Stimulated activated CD4-positive, alpha-beta T cell treated with anti-CD3 and anti-CD28 coated beads, Interleukin-2, amount 100 ng/mL, for 24 hours (primary cell): ENCODE measurements at places on chromosomes 3 and 15.

GRCh38 chr3:53043738-53044137 lies 2.1 kb downstream of the SFMBT1 start:
- DNase-seq, result no peak

- DNase-seq, result no peak
These were observed 818.8 kb upstream of the LMCD1 start for GRCh38 chr3:7682822-7683229.

- DNase-seq, result peak; percentile 75
These were observed 8.7 kb upstream of the CAMK1 start for GRCh38 chr3:9778143-9779074.

DNA sequence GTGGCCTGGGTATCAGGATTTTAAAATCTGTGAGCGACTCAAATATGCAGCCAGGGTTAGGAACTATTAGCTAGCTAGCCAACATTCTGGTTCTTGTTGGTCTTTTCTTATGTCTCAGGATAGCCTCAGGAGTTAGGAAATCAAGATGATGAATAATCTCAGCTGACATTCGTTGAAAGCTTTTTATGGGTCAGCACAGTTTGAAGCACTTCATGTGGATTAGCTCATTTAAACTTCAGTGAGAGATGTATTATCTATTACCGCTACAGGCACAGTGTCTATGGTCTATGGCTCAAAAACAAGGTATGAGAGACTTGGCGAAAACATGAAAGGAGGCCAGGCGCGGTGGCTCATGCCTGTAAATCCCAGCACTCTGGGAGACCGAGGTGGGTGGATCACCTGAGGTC lies 187.5 kb upstream of the THRB start:
- DNase-seq, result no peak

DNA sequence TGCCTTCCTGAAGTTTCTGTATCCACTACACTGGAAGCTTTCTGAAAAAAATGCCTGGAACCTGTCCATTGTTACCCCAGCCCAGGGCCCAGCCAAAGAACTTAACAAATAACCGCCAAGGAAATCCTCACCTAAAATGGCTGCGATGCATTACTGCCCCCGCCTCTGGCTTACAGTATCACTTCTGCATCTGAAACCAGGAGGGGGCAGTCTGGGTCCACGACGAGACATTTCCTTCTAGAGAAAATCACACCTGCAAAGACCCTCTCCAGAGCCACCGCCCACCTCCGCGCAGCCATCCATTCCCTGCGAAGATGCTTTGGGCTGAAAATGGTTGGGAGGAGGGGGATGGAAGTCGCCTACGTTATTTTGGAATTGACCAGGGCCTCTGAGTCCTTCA lies 22.4 kb upstream of the CELF6 start:
- DNase-seq, result peak; percentile 27

DNA sequence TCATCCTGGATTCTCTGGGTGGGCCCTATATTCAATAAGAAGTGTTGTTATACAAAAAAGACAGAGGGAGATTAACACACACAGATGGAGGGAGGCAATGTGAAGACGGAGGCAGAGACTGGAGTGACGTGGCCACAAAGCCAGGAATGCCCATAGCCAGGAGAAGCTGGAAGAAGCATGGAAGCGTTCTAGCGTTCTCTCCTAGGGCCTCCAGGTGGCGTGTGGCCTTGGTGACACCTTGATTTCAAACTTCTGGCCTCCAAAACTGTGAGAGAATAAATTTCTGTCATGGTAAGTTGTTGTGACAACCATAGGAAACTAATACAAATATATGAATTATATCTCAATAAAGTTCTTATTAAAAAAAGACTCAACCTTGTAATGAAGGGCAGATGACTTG lies 21.3 kb downstream of the THBS1 start:
- no peak for DNase-seq

DNA sequence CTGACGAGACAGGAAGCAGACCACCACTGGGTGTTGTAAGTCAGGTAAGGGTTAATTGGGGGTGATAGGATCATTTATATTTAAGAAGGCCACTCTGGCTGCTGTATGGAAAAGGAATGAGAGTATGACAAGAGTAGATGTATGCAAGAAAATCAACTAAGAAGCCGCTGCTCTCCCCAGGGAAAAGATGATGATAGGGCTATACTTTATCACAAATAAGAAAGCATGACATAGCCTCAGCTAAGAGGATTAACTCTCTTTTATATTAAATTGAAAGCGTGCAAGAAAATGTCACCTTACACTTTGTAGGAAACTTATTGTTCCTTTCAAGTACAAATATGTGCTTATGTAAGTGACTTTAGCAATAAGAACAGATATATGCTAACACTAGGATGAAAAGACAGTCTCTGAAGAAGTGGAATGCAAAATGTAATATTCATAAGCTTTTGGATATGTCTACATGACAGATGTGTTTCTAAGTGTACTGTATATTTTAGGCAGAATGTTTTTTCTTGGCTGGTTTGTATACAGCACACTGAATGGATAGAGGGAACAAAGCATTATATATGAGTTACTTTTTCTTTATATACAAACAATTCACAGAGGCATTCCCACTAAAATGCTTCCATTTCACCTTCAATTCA lies 8.7 kb upstream of the NDUFB4 start:
- no peak for DNase-seq

DNA sequence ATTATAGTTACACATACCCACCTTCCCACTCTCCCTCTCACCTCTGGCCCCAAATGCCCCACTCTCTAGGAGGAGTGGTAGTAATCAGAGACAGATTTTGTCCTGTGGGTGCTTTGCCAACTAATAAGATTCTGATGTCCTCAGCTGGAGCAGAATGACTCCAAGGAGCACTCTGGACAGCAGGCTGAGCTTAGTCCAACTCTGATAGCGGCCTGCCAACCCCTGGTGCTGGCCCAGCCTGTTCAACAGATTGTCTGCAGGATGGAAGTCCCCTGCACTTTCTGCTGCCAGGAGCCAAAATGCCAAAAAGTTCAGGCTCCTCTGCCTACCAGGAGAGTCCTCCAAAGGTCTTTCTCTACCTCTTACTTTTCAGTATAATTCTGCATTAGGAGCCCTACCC lies 160.5 kb upstream of the UMPS start:
- no peak for DNase-seq

DNA sequence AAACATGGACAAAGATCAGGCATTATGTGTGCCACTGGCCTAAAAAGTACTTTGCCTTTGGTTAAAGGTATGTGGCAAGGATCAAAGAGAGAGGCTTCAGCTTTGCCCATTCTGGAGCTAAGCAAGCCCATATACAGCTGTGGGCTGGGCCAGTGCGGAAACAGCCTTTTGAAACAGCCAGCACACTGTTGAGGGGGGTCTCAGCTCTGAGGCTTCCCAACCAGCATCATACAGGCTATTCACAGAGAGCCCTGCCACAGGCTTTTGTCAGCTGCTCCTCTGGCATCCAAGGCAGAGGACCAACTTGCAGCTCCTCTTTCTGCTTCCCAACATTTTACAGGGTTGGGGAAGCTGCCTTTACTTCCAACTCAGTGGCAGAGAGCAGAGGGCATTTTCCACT lies 63.2 kb upstream of the FOXB1 start:
- DNase-seq, result no peak

DNA sequence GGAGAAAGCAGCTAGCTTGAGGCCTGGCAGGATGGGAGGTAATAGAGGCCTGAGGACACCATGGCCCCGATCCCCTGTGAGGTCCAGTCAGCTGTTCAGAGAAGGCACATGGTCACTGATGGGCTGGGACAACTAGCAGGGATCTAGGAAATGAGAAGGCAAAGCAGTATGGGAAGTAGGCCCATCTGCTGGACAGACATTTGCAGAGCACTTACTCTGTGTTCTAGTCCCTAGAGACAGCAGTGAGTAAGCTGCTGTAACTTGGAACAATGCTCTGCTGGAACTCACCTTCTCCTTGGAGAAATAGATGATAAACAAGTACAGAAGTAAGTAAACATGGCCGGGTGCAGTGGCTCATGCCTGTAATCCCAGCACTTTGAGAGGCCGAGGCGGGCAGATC lies 7.1 kb downstream of the ECE2 start:
- DNase-seq, result no peak

DNA sequence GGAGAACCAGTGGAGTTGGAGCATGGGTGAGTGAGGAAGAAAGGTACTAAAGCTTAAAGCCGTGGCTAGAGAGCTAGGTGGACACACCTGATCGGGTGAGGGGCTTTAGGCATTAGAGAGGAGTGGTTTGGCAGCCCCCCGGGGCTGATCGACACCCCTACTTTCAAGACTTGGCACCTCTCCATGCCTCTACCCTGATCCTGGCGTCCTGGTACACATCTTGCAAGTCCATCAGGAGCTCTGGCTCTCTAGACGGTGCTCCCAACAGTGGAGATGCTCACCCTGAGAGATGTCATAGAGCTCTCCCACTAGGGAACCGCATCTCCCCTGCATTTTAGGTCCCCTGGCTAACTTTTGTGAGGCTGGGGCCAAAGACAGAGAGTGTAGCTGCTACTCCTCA lies 98.1 kb downstream of the XXYLT1 start:
- DNase-seq, result no peak

GRCh38 chr3:59675495-59675894 lies 625.7 kb upstream of the CFAP20DC start:
- DNase-seq, result no peak

GRCh38 chr15:44145495-44145894 lies 49.6 kb downstream of the FRMD5 start:
- DNase-seq, result no peak

DNA sequence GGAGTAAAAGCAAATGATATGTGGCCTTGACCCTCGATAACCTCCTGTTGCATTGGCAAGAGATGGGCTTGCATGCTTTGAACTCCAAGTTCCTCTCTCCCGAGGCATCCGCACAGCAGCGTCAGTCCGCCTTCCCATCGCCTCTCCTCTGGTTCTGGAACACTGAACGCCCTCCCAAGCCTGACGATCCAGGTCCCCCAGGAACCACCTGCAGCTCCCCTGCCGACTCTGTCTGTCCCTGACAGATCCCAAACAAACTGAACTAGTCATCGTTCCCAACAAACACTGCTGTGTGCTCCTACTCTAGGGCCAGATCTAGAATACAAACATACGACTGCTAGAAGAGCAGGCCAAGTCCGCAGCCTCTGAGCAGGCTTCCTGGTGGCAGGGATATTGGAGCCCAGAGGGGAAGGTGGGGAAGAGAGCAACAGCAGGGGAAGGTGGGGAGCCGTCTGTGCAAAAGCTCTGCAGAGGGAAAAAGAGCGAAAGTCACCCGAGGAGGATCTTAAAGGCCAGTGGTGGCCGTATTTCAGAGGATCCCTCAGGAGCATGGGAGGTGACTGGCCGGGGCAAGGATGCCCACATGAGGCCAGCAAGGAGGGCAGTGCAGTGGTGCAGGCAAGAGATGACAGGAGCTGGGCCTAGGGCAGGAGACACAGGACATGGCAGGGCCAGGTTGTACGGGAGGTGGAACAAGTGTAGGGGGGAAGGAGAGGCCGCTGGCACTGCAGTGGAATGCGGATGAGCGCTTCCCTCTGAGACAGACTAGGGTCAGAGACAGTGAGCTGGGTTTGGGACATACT lies 50.8 kb downstream of the PCSK6 start:
- DNase-seq, result no peak

DNA sequence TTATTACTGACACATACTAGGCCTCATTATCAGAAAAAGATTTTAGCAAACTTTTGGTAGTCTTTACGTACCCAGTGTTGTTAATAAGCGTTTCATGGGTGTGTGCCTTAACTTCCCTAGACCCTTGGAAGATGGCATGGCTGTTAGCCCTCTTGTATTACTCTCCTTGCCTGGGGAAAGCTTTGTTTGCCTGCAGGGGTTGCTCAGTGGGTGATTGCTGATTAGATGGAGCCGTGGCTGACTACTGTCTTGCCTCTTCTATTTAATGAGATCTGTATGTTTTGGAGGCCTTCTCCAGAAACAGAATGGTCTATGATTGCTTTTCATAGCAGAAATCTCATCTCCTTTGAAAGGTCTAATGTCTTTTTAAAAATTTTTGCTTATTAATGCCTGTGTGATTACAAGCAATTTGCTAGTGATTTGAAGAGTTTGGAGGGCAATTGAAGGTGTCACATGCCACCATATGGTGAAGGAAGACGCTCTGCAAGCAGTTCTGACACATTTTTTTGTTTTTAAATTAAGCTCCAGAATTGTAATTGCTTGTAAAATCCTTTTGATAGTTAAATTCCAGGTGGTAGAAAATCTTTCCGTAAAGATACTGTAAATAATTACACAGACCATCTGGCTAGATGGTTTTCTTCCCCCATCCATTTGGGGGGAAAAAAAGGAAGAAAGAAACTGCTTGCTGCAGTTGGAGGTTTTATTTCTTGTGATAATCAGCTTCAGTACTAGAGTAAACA lies 11.4 kb upstream of the C3orf20 start:
- DNase-seq, result no peak

DNA sequence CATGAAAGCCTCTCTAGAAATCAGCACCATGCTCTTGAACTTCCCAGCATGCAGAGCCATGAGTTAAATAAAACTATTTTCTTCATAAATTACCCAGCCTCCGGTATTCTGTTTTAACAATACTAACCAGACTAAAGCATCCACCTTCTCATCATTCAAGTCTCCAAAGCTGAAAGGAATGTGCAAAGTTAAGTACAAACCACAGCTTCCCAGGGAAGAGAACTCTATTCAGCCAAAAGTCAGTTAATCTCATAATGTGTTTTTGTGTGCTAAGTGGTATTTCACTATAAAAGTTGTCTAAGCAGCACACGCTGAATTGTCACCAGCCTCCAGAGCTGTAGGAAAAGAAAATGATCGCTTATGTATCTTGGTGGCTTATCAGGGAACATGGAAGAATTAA lies 135.5 kb upstream of the KCNH8 start:
- DNase-seq, result no peak

- no peak for DNase-seq
These were observed 35.7 kb upstream of the BHLHE40 start for GRCh38 chr3:4943549-4943948.

GRCh38 chr3:127789990-127790881 lies 32.1 kb downstream of the MGLL start:
- DNase-seq, result no peak

GRCh38 chr3:128489927-128490649 lies 2.9 kb downstream of the GATA2 start:
- no peak for DNase-seq

DNA sequence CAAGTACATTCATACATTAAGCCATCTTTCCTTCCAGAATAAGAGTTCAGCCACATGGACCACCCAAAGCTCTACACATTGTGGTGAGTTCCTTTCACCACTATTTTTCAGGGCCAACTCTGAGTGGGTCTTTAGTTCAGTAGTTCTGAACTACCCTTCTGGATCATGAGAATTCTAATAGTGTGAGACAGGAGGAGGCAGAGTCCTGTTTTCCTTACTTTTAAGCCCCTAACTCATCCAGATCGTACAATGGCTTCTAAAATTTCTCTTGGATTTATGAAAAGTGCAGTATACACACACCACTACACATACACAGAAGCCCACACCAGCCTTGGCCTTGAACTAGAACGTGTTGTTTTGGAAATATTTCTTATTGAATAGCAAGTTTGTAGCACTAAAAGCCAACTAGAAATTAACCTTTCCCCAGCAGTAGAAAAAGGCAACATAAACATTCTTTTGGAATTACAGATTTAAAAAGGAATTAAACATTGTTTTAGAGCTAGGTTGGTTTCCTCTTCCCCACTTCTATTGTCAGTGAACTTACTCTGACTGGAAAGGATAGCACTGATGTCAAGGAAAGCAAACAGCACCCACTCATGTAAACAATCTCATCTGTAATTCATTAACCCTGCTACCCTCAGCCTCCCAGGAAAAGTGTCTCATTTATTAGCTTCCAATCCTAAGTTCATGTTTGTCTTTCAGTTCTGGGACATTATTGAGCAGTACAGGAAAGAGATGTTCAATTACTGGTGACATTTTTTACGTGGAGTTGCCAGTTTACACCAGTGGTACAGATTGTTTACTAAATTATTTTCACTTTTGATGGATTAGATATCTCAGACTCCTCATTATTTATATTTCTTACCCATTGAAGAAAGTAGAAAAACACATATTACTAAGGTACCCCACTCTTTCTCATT lies 95.7 kb upstream of the AGTR1 start:
- DNase-seq, result no peak
